ENCODE measurements at places on chromosomes 4 and X.
A peak's percentile ranks its signal among the peaks of the same experiment; 100 is the strongest.

- no peak for DNase-seq
Measured at GRCh38 chr4:159682996-159683395, 580.1 kb downstream of the RAPGEF2 start.

- no peak for DNase-seq
Measured at GRCh38 chr4:157983300-157983699, 189.5 kb downstream of the GASK1B start.

GRCh38 chrX:17779434-17779833 lies 42.1 kb downstream of the SCML1 start:
- no peak for DNase-seq

- DNase-seq, result no peak
Measured at GRCh38 chr4:42716996-42717395, 60.1 kb upstream of the ATP8A1 start.

GRCh38 chrX:130174045-130174704 lies 2.4 kb downstream of the RAB33A start:
- DNase-seq, result no peak

DNA sequence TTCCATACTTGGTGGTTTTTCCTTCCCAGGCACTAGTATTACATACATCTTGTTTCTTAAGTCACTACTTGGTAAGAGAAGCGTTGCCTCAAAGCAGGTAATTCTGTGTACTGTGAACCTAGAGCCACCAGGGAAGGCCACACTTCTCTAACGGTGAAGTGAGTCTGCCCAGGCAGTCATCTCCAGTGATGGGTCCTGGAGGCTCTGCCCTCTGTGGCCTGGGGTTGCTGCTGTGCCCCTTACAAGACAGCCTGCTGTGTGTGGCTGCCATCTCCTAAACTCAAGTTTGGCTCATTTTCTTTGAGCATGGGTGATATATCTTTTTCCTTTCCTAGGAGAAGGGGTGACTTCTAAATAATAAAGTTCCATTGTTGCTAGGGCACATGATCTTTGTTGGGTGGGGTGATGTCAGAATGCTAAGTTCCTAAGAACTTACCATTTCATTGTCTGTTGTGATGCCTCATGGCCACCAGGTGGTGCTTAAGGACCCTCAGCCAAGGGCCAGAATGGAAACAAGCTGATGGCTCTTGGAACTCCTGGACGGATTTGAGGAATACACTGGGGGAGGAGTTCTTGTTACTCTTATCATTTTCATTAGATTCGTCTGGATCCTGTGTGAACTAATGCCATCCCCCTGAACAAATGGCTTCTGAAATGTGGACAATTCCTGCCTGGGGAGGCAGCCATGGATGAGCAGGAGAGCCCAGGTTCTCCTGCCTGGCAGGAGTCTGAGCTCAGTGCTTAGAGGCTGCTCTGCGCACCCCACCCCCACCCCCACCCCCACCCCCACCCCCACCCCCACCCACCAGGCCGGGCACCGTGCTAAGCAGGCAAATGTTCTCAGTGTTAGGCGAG lies 41.1 kb upstream of the WDR1 start:
- peak; percentile 57 for DNase-seq

- no peak for DNase-seq
Measured at GRCh38 chrX:69362354-69362753, 141.8 kb upstream of the NALF2 start.

GRCh38 chr4:177356921-177357320 lies 47.2 kb downstream of the NEIL3 start:
- DNase-seq, result no peak

- DNase-seq, result no peak
Measured at GRCh38 chr4:142645475-142646108, 200.5 kb downstream of the INPP4B start.

GRCh38 chrX:119187298-119187697 lies 48.8 kb upstream of the PGRMC1 start:
- DNase-seq, result no peak

GRCh38 chrX:27619975-27620374 lies 29.8 kb downstream of the DCAF8L2 start:
- DNase-seq, result no peak

DNA sequence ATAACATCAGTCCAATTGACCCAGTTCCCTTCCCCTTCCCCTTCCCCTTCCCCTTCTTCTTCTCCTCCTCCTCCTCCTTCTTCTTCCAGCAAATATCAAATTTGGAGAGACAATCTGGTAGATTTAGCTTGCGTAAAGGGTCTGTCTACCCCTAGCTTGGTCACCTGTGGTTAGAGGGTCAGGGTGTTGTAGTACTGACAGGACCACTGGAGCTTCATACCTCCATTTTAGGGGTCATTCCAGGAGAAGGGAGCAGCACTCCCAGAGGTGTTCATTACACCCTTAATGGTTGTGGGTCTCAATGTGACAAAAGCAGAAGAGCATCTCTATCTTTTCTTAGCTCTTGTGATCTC lies 3.7 kb upstream of the FGB start:
- DNase-seq, result no peak

DNA sequence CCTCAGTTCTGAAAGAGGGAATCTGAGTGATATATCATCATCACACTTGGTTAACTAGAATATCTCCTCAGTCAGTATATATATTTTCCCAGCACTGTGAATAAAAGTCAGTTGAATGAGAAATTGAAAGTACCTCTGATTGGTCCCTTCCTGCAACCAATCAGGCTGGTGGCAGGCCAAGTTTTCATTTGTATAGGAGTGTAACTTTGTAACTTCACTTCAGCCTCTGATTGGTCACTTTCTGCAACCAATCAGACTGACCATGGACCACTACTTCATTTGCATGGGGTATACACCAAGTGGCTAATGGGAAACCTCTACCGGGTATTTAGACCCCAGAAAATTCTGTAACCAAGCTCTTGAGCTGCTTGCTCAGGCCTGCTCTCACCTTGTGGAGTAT lies 2.0 kb upstream of the PGK1 start:
- DNase-seq, result no peak

DNA sequence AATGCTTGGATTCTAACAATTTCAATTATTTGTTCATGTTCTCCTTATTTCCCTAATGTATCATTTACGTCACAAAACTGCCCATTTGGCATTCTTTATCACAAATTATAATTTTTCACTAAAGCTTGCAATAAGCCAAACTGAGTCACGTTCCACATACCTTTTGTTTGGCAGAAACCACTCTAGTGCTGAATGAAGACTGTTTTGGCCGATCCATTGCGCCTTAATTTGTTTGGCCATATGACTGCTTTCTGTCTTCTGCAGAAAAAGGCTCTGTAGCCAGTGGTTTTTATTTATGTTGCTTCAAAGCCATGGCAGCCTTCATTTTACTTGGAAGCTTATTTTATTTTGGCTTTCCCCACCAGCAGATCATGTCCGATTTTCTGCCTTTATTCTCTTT lies 184.4 kb upstream of the HAND2 start:
- DNase-seq, result no peak

DNA sequence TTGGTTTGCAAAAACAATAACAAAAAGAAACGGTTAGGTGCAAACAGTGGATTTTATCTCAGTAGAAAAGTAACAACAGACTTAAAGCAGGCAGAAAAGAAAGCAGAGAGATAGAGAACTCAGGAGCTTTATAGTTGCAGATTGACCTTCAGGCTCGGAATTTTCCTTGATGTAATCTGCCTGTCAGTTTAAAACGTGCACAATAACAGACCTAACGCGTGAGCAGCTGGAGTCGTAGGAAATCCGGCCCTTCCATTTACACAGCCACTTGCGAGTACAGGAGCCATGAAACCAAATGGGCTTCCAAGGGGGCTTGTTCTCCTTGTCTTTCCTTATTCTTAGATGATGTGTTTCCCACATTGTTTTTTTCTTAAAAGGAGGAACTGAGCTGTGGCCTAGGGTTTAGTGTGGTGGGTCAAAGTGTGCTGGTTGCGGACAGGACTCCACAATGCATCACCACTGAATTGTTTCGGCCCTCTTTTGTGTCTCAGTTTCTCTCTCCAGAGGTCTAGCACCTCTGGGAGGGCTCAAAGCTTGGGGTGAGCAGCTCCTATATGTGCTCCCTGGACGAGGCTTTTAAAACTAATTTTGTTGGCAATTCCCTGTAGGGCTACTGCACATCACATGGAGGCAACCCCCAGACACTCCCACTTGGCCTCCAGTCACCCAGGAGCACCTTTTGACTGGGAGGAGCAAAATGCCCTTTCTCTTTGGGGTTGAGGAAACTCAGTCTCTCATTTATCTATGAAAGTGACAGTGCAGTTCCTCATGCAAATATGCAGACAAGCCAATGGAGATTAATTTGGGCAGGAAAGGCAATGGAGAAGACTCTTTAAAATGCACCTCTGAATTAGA lies 13.9 kb upstream of the MPP1 start:
- DNase-seq, result no peak

GRCh38 chr4:105236202-105236915 lies 89.7 kb downstream of the TET2 start:
- DNase-seq, result no peak

- DNase-seq, result no peak
Measured at GRCh38 chr4:7354927-7355326, 79.8 kb downstream of the PSAPL1 start.

GRCh38 chrX:119340606-119341205 lies 58.4 kb upstream of the SLC25A43 start:
- no peak for DNase-seq

GRCh38 chr4:25246680-25247611 lies 13.1 kb downstream of the PI4K2B start:
- DNase-seq, result no peak

DNA sequence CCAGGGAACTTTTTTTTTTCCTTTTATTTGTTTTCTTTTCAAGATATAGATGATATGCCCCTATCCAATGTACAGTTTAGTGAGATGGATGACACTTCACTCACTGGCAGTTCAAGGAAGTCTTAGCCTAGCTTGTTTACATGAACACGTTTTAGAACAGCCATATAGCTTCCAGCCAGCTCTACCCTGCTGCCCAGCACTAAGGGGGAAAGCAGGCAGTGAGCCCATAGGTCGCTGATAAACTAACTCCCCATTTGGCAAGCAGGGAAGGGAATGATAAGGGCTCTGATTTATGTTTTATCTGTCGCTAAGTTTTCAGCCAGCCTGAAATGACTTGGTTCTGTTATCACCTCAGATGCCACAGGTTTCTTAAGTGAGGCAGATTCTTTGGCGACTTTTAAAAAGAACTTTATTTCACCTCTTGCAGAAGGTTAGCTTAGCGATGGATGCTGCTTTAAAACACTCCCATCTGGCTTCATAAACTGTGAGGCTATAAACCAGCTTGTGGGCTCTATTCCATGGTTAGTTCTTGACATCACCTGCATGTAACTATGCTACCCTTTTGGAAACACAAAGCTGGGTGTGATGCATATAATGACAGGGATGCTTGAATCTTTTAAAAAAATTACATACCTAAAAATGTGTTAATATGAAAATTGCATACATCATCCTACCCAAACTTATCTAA lies 348.4 kb downstream of the FBXO8 start:
- peak; percentile 7 for DNase-seq

DNA sequence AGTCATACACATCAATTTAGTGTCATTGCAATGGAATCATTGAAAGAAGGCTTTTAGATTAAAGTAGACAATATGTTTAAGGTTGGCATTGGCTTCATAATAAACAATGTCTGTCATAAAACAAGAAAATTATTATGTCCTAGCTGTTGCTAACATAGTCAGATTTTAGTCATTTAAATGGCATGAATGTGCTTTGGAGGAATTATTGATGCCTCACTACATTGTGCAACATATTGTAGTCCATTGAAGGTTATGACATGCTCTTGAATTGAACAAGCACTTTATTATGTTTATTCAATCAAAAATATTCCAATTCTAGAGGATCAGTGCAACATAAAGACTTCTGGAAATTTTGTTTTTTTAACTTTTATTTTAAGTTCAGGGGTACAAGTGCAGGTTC lies 489.8 kb upstream of the AMOT start:
- DNase-seq, result no peak

- DNase-seq, result peak; percentile 43
Measured at GRCh38 chr4:4327652-4328121, 37.6 kb downstream of the ZBTB49 start.

- no peak for DNase-seq
Measured at GRCh38 chrX:133056341-133056740, 40.6 kb downstream of the USP26 start.

DNA sequence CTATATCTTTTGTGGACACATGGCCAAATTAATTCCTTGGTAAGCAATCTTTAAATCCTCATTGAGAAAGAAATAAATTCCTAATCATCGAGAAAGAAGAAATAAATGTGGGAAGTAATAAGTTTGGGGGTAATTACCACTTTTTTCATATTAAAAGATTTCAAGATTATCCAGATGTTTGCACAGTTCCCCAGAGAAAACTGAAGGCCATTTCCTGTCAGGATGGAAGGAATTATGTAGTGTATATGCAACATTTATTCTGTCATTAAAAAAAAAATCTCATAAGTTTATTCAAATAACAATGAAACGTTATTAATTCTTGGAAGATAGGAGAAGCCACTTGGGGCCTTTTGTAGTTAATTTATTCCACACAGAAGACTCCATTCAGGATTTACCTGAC lies 385.6 kb upstream of the NR3C2 start:
- DNase-seq, result no peak

- DNase-seq, result no peak
Measured at GRCh38 chr4:152304220-152304619, 231.7 kb downstream of the FBXW7 start.

DNA sequence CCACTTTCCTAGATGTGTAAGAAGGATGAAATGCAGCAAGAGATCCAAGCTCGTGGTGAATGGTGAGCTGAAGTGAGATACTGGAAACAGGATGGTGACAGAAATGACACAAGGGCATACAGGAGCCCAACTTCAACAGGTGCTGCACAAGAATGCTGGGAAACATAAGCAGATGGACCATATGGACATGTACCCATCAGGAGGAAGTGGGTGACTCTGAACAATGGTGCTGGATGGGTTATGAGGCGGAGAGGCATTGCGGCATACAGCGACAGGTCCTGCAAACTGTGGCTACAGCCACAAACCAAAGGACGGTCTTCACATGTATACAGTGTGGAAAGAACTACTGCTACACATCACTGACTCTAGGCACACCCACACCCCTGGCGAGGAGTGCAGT lies 265.7 kb downstream of the CAMK2D start:
- DNase-seq, result no peak

GRCh38 chrX:111114806-111115205 lies 18.8 kb downstream of the PAK3 start:
- DNase-seq, result no peak

- no peak for DNase-seq
Measured at GRCh38 chr4:12379191-12379590, 950.5 kb upstream of the HS3ST1 start.

DNA sequence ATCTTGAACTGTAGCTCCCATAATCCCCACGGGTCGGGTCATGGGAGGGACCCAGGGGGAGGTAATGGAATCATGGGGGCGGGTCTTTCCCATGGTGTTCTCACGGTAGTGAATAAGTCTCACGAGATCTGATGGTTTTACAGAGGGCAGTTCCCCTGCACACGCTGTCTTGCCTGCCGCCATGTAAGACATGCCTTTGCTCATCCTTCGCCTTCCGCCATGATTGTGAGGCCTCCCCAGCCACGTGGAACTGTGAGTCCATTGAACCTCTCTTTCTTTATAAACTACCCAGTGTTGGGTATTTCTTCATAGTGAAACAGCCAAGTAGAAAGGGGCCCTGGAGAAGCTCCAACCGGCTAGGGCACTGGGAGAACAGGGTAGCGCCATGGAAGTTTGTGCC lies 12.3 kb downstream of the CTAG1A start:
- DNase-seq, result no peak

All from nephron progenitor cell (in vitro differentiated cells).